Activated CD8-positive, alpha-beta memory T cell treated with anti-CD3 and anti-CD28 coated beads for 1 hour (primary cell): ENCODE measurements at places on chromosomes 4 and X.

- no peak for DNase-seq
Observed at GRCh38 chr4:123825596-123826291, 429.1 kb downstream of the SPRY1 start.

DNA sequence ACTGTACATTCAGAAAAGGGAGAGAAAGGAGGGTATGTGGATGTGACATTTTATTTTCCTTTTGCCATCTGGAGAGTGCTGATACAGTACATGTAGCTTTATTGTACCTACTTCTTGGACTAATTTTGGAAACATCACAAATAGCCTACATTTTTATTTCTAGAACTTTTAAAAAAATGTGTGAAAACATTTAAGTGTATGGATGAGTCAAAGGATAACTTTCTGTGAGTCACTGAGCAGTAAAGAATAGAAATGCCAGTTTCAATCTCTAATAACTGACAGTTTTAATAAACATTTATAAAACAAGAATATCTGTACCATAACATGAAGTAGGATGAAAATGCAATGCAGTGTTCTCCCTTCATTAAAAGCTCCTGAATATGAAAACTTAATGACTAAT lies 374.4 kb upstream of the NWD2 start:
- DNase-seq, result no peak

- DNase-seq, result no peak
Observed at GRCh38 chr4:38993683-38994082, 38.5 kb downstream of the TMEM156 start.

- DNase-seq, result no peak
Observed at GRCh38 chrX:150771116-150771515, 77.9 kb downstream of the MTMR1 start.

DNA sequence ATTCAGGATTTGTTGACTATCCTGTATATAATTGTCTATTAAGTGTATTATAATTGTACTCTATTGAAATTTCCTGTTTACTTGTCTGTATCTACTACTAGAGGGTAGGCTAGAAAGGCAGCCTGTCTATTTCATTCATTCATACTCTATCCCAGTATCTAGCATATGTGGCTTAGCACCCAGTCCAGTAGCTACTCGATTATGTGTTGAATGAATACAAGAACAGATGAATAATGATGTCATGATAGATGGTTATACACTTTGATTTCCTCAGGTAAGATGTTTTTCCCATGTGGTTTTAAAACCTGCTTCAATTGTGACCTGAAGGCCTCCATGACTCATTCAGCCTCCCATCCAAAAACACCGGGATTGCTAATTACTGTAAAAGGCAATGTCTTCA lies 68.0 kb downstream of the IL21 start:
- DNase-seq, result no peak

- no peak for DNase-seq
Observed at GRCh38 chrX:105150557-105150956, 69.9 kb downstream of the TEX13A start.

DNA sequence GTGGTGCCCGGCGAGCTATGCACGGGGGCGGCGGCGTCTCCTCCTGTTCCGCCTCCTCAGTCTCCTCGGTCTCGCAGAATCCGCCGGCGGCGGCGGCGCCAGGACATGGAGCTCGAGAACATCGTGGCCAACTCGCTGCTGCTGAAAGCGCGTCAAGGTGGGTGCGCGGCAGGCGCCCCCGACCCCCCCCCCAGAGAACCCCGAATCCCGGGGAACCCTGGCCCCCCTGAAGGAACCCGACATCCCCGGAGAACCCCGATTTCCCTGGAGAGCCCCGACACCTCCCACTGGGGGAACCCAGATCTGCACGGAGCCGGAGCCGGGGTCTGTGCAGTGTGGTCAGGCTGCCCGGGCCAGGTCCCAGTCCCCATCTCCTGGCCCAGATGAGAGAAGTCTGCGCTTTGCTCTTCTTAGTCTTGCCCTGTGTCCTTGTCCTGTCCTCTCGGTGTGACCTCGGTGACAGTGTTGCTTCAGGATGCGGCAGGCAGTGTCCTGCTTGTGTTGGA lies 648 bp downstream of the GRK4 start:
- DNase-seq, result no peak

GRCh38 chr4:128846063-128846462 lies 36.6 kb downstream of the JADE1 start:
- no peak for DNase-seq

DNA sequence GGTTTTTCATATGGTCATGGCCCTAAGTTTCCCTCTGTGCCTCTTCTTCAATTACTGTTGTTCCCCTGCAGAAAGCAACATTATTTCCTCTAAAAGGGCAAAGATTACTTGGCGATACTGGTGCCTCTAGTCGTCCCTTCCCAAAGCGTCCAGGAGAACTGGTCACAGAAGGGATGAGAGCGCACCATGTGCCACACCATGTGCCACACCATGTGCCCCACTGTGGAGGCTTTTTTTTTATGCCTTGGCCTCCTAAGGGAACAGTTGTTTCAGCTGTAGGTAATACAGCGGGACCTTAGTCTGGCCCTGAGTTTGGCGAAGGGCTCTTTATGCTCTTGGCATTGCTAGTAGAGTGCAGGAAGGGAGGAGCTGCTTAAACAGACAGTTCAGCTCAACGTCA lies 11.5 kb upstream of the FGG start:
- no peak for DNase-seq

DNA sequence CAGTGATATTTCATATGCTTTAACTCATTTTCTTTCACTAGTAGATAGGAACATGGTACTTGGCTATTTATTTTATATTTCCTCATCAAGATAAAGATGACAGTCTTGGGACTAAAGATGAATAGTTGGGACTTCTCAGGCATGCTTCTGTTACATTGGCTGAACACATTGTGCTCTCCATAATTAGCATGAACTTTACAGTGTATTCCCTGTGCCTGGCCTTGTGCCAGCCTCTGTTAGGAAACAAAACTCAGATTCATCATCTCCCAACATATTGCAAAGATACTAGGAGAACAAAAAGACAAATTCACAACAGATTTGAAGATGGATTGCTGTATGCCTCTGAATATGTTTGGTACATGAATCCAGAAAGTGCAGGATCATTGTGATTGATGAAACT lies 26.4 kb downstream of the GRIA2 start:
- DNase-seq, result no peak

DNA sequence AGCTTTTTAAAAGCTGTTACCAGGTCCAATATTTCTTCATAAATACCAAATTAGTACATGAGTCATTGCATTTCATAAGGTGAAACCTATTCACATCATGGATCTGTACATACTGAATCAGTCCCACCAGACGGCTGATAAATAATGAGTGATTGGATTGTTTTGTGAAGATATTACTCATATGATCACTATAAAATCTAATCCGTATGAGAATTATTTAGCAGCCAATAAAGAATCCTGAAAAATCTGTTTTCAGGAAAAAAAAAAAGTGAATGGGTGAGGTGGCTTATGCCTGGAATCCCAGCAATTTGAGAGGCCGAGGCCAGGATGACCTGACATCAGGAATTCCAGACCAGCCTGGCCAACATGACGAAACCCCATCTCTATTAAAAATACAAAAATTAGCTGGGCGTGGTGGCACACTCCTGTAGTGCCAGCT lies 438.1 kb downstream of the INPP4B start:
- no peak for DNase-seq

DNA sequence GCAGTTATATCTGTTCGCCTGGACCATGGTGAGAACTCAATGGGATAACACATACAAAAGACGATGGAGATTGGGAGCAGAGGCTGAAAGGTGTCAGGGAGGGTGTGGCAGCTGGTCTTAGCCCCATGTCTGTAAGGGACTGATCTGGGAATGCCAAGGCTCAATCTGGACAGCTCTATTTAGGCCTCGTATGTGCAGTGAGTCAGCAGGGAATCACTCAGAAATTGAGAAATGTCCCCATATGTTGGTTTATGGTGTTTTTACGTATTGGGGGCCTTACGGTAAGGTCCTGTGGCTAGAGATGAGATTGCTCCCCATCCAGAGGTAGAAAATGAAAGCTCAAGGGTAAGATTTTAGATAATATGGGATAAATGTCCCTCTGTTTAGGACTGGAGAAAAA lies 71.4 kb upstream of the TTC29 start:
- no peak for DNase-seq

DNA sequence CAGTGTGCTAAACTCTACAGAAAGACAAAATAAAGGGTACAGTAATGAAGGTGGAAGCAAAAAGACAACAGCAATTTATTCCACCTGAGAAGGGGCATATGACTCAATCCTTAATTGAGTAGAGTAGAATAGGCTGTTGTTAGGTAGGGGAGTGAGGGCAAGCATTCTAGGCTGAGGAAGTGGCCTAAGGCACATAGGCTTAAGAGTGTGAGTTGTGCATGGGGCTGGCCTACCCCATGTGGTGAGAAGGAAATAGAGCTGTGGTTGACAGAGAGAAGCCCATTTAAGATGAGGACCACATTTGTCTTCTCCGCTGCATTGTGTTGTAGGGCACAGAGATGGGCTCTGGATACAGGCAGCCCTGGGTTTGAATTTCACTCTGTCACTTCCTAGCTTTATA lies 3.4 kb upstream of the ZCCHC18 start:
- no peak for DNase-seq

DNA sequence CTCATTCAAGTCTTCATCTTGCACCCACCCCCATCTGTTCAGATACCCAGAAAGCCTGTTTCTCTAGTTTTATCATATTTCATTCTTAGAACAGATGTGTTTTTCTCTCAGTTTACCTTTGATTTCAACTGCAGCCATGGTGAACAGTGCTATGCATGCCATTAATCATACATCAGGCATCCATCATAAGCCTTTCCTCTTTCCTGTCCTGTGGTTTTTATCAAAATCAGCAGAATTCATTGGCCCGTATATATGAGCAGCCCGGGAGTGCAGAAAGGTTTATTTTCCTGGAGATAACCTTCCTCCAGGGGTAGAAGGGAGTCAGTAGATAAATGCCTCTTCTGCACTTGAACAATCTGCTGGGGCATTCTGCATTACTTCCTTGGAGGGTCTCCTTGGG lies 65.7 kb downstream of the IL21 start:
- DNase-seq, result no peak

DNA sequence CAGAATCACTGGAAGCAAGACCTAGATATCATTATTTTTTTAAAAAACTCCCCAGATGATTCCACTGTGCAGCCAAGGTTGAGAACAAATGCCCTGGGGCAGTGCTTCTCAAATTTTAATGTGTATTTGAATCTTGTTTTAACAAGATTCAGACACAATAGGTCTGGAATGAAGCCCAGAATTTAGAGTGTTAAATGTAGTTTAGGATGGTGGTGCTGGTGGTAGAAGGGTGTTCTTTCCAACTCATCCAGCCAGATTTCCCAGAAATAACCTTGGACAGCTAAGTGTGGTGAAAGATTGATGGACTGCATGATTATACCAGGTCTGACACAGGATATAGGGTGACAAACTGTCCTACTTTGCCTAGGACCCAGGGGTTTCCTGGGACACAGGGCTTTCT lies 120.1 kb upstream of the MED14 start:
- no peak for DNase-seq

GRCh38 chr4:164807611-164808010 lies 53.7 kb downstream of the SMIM31 start:
- no peak for DNase-seq

GRCh38 chrX:135596495-135596894 lies 76.0 kb downstream of the INTS6L start:
- no peak for DNase-seq

- no peak for DNase-seq
Observed at GRCh38 chr4:79540143-79540542, 132.1 kb upstream of the GK2 start.

- no peak for DNase-seq
Observed at GRCh38 chr4:26489101-26489985, 941 bp downstream of the CCKAR start.

GRCh38 chrX:17592117-17592516 lies 145.2 kb upstream of the SCML1 start:
- no peak for DNase-seq

- DNase-seq, result no peak
Observed at GRCh38 chrX:32929040-32929439, 282.3 kb downstream of the DMD start.

DNA sequence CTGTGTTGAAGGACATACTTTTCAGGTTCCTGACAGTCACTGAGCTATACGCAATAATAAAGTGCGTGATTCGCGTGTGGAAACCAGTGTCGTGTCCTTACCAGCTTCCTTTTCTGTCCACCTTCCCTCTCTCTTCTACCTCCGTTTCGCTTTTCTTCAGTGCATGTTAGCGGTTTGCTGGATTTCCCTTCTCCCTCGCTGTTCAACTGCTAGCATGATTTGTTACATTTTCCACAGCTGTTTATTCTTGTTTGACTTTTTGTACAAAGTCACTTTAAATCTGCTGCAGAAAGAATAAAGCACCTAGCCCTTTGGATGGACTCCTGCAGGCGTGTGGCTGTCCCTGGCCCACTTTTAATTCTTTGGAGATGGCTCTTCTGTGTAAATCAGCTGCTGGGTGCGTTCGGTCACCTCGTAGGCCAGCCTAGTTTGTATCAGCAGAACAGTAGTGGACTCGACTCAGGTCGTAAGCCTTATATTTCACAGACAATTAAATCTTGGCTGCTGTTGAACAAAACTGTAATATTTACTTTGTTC lies 8.9 kb upstream of the HAND2 start:
- DNase-seq, result no peak

DNA sequence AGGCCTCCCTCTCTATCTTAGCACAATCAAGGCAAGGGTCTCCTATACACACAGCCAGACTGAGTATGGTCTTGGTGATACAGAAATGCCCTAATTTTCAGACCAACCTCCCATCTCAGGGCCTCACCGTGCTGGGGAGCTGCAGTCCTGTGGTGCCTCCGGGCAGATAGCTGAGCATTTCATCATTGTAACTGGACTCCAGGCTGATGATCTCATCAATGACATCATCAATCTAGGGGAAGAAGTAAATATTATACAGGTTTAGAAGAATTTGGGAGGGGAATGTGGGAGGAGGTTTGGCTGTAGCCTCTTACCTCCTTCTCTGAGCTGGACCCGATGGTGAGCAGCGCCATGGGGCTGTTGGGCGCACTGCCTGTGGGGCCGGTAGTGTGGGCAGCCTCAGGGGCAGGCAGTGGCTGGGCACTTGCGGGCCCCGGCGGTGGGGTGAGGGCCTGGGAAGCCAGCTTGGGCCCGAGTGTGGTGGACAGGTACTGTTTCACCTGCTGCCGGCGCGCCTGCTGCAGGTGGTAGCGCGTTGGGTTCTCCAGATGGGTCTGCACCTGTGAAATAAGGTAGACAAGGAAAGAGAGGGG lies 5.2 kb downstream of the TFE3 start:
- no peak for DNase-seq
